ENCODE measurements at places on chromosomes 16 and 17. TPM values are rescaled to one million over a fixed set of nuclear protein-coding genes. Genes with fewer than 3 reads are reported as not detected.

DNA sequence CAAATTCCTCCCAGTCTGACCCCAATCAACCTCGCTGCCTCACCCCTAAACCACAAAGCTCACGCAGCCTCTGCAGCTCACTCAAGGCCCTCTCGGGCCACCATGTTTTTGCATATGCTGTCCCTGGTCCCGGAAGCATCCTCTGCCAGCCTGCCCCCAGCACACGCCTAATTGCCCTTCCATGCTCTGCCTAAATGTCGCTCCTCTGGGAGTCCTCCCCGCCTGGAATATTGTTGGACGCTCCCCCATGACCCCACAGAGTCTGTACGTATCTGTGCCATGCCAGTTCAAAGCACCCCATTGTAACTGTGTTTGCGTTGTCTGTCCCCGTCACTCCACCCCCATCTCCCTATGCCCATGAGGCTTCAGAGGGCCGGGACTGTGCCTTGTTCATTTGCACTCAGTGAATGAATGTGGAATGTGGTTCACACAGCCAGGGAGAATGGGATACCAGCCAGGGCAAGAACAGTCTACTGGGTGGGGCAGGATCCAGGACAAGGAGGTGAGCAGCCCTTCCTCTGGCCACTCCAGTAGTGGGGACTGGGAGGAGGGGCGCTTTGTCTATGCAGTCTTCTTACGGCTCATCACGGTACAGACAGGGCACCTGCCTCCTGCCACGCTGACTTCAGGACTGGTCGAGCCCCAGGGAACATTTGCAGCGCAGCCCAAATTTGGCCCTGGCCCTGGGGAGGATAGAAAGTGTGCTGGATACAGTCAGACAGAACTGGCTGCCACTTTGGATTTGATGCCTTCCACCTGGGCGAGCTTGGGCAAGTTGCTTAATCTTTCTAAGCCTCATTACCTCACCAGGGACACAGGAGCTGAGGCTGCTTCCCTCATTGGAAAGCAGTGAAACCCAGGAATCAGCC, 48.5 kb downstream of the NOS2 start:
- no peaks in the 10 kb centered on the region for H3K4me1 ChIP-seq
- H3K27me3 ChIP-seq, result peaks cover 1% of the 10 kb centered on the region
- no peak for DNase-seq
- H3K27ac ChIP-seq, result no peak overlapping the region
- no peaks in the 10 kb centered on the region for H3K36me3 ChIP-seq
- no peak overlapping the region for H3K4me3 ChIP-seq

- DNase-seq, result no peak
- no peak overlapping the region for H3K27ac ChIP-seq
- peaks cover 8% of the 10 kb centered on the region for H3K4me1 ChIP-seq
- H3K27me3 ChIP-seq, result peaks cover 78% of the 10 kb centered on the region
Measured at GRCh38 chr17:48629411-48629759, 3.2 kb upstream of the HOXB9 start.

DNA sequence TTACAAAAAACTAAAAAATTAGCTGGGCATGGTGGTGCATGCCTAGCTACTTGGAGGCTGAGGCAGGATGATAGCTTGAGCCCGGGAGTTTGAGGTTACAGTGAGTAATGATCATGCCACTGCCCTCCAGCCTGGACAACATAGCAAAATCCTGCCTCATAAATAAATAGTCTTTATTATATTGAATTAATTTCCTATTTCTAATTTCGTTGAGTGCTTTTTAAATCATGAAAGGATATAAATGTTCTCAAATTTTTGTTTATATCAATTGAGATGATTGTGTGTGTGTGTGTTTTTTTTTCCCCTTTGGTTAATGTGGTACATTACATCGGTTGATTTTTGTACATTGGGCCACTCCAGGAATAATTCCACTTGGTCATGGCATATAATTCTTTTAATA, 32.0 kb upstream of the AQP8 start:
- no peaks in the 10 kb centered on the region for H3K36me3 ChIP-seq
- no peak overlapping the region for H3K4me3 ChIP-seq
- H3K27me3 ChIP-seq, result no peaks in the 10 kb centered on the region
- no peak overlapping the region for H3K27ac ChIP-seq
- H3K4me1 ChIP-seq, result no peaks in the 10 kb centered on the region
- DNase-seq, result no peak

The CACNG4 gene
- total RNA-seq, result 6.9 TPM

- DNase-seq, result peak; percentile 79
- peak overlapping the region; percentile 68 for H3K27ac ChIP-seq
- no peaks in the 10 kb centered on the region for H3K27me3 ChIP-seq
- peaks cover 56% of the 10 kb centered on the region for H3K36me3 ChIP-seq
- no peak overlapping the region for H3K4me3 ChIP-seq
Measured at GRCh38 chr17:50079334-50080095, 15.6 kb upstream of the PDK2 start.

DNA sequence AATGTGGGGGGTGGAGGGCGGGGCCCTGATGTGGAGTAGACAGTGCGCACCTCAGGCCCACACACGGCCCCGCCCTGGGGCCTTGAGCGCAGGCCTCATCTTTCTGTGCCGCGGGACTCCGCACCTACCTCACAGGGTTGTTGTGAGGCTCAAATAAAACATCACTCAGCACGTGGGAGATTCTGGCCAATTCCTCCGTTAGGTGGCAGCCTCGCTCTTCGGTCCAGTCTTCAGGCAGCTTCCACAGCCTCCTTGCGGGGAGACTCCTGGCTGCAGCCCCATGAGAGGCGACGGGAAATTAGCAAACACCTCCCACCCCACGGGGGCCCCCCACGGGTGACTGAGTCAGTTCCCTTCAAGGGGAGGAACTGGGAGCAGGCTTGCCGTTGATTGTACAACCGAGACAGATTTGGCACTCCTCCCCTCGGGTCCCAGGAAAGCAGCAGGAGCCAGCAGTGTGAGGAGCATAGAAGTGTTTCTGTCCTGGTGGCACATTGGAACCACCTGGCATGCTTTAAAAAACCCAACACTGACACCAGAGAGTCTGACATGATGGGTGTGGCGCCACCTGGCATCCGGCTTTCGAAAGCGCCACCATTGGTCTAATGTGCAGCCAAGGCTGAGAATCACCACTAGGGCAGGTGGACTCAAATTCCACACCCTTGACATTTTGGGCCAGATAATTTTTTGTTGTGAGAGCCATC, 7.6 kb downstream of the MRM1 start:
- no peak overlapping the region for H3K27ac ChIP-seq
- DNase-seq, result peak; percentile 90
- H3K27me3 ChIP-seq, result no peaks in the 10 kb centered on the region
- no peak overlapping the region for H3K4me3 ChIP-seq
- H3K4me1 ChIP-seq, result peaks cover 12% of the 10 kb centered on the region

GRCh38 chr16:64211331-64211730, 910.5 kb downstream of the CDH11 start:
- no peaks in the 10 kb centered on the region for H3K4me1 ChIP-seq
- DNase-seq, result no peak
- no peaks in the 10 kb centered on the region for H3K36me3 ChIP-seq
- no peak overlapping the region for H3K4me3 ChIP-seq

DNA sequence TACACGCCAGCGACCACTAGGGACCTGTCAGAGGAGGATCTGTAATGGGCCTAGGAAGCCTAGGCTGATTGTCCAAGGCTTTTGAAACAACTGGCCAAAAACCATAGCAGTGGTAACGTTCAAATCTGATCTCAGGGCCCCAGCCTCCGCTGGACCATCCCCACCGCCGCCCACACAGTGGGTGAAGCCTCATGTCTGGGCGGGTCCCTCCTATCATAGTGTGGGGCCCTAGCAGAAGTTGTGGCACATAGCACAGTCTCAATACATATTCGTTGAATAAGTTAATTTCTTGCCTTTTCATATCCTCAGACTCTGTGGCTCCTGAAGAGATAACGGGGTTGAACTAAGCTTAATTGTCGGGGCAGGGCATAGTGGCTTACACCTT, 818 bp downstream of the DPH1 start:
- peak overlapping the region; percentile 90 for H3K27ac ChIP-seq
- peaks cover 6% of the 10 kb centered on the region for H3K27me3 ChIP-seq
- H3K36me3 ChIP-seq, result no peaks in the 10 kb centered on the region
- peak overlapping the region; percentile 96 for H3K4me3 ChIP-seq

- peaks cover 11% of the 10 kb centered on the region for H3K27me3 ChIP-seq
- H3K4me3 ChIP-seq, result no peak overlapping the region
- DNase-seq, result no peak
- peaks cover 5% of the 10 kb centered on the region for H3K4me1 ChIP-seq
- no peaks in the 10 kb centered on the region for H3K36me3 ChIP-seq
Measured at GRCh38 chr16:23781176-23781575, 26.4 kb downstream of the CHP2 start.

The MYL4 gene
- total RNA-seq, result 1.1 TPM

The CTRB1 gene
- total RNA-seq, result not detected

The MT1F gene
- total RNA-seq, result 2.6 TPM

DNA sequence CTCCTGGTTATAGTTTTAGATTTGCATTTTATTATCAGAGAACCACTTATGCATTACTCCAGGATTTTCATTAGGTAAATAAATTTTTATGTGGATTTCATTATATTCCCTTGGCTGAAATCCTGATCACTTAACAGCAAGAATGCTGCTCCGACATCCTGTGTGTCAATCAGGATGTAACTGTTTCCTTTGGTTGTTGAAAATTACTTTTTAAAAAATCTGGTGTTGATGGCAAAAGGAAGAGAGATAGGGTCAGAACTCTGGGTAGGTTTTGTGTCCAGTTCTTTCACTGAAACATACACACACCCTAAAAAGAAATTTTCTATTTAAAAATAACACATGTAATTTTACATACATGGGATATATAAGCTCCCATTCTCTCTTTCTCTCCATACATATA, 30.9 kb downstream of the ZNF423 start:
- no peak for DNase-seq
- H3K27ac ChIP-seq, result no peak overlapping the region
- H3K27me3 ChIP-seq, result no peaks in the 10 kb centered on the region
- H3K4me1 ChIP-seq, result peaks cover 32% of the 10 kb centered on the region
- H3K36me3 ChIP-seq, result no peaks in the 10 kb centered on the region

- H3K4me3 ChIP-seq, result no peak overlapping the region
- peak overlapping the region; percentile 77 for H3K27ac ChIP-seq
- no peaks in the 10 kb centered on the region for H3K27me3 ChIP-seq
- no peaks in the 10 kb centered on the region for H3K36me3 ChIP-seq
- H3K4me1 ChIP-seq, result peaks cover 56% of the 10 kb centered on the region
Measured at GRCh38 chr16:87470332-87470731, 22.5 kb downstream of the ZCCHC14 start.

The CSH2 gene
- not detected for total RNA-seq

DNA sequence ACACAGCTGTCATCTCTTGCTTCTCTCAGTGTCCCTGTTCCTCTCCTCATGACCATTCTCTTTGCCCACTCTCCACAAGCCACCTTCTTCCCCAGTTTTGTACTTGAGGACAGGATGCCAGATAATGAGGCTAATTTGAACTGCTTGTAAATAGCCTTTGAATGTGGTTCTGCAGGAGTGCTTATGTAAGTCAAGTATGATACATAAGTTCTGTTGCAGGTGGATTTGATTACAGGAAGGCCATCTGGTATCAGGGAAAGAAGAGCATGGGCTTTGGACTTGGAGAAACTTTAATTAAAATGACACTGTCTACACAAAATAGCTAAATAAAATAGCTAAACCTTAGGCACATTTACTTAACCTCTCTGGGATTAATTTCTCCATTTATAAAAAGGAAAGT, 120.2 kb upstream of the HLF start:
- DNase-seq, result no peak
- H3K4me1 ChIP-seq, result peaks cover 4% of the 10 kb centered on the region
- no peak overlapping the region for H3K27ac ChIP-seq
- H3K27me3 ChIP-seq, result no peaks in the 10 kb centered on the region
- no peak overlapping the region for H3K4me3 ChIP-seq

The SLC2A4 gene
- total RNA-seq, result 0.30 TPM

DNA sequence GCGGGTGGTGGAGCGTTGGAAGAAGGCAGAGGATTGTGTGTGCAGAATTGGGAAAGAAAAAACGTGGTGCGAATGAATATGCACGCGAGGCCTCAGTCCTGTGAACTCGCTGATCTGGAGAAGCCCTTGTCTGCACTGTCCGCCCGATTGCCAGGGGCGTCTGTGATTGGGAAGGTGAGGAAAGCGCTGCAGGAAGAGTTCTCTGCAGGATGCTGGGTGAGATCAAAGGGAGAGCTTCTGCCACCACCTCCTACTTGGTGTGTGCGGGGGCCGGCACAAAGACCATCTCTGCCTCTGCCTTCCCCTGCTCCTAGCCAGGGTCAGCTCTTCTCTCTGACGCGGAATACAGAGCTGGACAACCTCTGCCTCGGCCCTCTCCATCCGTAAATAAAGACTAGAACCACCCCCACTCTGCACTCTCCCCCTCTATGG, 841 bp upstream of the RAB5C start:
- H3K4me1 ChIP-seq, result peaks cover 42% of the 10 kb centered on the region
- H3K27me3 ChIP-seq, result no peaks in the 10 kb centered on the region
- peak overlapping the region; percentile 89 for H3K27ac ChIP-seq
- no peaks in the 10 kb centered on the region for H3K36me3 ChIP-seq

The LRRC37A gene
- total RNA-seq, result 3.3 TPM

DNA sequence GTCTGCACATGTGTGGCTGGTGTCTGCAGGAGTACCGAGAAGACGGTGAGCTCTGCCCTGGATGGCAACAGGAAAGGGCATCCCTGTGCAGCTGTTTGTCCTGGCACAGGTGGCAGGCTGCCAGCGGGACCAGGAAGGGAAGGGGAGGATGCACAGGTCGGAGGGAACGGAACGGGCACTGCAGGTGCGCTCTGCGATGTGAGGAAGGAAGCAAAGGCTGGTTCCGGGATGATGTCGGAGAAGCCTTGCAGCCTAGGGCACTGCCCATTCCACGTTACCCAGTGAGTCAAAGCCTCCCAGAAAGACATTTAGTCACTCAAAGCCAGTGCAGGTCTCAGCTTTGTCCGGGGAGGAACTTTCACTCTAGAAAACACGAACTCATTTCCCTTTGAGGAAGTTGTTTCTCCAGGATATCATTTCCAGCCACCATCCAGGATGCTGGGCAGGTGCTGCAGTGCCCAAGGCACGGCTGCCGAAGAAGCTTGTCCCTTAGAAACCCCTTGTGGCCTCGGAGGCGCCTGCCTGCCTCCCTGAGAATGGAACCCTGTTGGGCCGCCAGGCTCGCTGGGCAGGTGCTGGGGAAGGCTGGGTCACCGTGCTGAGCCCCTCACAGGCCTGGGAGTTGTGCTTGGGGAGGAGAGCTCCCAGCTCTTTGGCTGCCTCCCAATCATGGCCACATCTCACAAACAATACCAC, 4.5 kb upstream of the TMEM235 start:
- peaks cover 11% of the 10 kb centered on the region for H3K27me3 ChIP-seq
- H3K36me3 ChIP-seq, result peaks cover 2% of the 10 kb centered on the region
- H3K4me3 ChIP-seq, result no peak overlapping the region
- DNase-seq, result no peak
- H3K4me1 ChIP-seq, result no peaks in the 10 kb centered on the region

The PMFBP1 gene
- total RNA-seq, result 0.30 TPM

- H3K27me3 ChIP-seq, result peaks cover 4% of the 10 kb centered on the region
- DNase-seq, result no peak
- H3K27ac ChIP-seq, result no peak overlapping the region
- H3K4me1 ChIP-seq, result peaks cover 8% of the 10 kb centered on the region
- H3K36me3 ChIP-seq, result no peaks in the 10 kb centered on the region
Measured at GRCh38 chr16:47779201-47780016, 318.3 kb downstream of the PHKB start.

Measured in chondrocyte (in vitro differentiated cells).